Activated naive CD8-positive, alpha-beta T cell treated with anti-CD3 and anti-CD28 coated beads, Interleukin-2, amount 50 U/mL, for 16 hours (primary cell): ENCODE measurements at places on chromosomes 11 and 22.
A peak's percentile ranks its signal among the peaks of the same experiment; 100 is the strongest.

DNA sequence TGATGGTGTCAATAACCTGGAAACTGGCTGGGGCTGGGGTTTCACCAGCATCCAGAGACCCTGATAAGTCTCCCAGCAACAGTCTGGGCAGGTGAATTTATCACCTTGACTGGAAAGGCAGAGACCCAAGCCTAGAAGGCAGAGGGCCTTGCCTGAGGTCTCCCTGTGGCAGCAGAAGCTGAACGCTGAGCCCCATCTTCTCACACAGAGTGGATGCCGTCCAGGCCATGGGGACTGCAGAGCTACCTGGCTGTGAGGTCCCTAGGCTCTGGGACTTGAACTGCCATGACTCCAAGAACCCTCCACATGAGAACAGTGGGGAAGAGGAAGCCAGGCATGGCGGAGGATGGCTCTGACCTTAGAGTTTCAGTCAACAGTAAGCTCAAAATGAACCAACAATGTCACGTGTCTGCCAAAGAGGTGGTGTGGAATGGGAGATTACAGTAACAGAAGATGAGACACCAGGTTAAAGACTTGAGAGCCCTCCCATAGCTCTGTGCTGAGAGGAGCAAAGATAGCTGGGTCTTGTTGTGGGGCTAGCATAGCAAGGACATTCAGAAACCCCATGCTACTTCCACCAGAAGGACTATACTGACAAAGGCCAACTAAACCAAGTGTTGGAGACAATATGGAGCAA is 79.1 kb upstream of the LINC01488 start:
- no peak for DNase-seq

GRCh38 chr11:118527109-118527508 is at the start of gene TTC36:
Gene TTC36, plus strand, starts transcription at chr11:118527474. Its CDS starts 21 bp downstream, at chr11:118527495.
- no peak for DNase-seq

DNA sequence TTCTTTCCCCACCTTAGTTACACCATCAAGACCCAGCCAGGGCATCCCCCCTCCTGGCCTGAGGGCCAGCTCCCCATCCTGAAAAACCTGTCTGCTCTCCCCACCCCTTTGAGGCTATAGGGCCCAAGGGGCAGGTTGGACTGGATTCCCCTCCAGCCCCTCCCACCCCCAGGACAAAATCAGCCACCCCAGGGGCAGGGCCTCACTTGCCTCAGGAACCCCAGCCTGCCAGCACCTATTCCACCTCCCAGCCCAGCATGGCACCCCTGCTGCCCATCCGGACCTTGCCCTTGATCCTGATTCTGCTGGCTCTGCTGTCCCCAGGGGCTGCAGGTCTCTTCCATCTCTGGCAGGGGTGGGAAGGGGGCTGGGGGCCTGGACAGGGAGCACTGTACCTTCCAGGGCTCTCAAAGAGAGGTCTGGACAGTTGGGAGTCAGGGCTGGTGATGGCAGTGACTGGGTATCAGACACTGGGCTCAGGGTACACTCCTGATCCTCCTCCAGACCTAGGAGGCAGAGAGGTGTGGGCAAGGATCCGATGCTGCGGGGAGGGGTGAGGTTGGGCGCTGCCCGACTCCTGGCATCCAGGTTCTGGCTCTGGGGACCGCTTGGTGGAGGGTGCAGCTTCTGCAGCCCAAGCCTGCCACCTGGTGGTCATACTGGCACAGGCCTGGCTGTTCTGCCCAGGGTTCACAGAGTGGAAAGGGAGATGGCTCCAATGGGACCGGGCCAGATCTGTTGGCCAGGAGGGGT is at the start of gene UPK2:
TSS of gene UPK2 (plus strand) at position 205 of the 753 bp plus-strand sequence. CDS start at position 258, 53 bp downstream.
- DNase-seq = peak; percentile 75

DNA sequence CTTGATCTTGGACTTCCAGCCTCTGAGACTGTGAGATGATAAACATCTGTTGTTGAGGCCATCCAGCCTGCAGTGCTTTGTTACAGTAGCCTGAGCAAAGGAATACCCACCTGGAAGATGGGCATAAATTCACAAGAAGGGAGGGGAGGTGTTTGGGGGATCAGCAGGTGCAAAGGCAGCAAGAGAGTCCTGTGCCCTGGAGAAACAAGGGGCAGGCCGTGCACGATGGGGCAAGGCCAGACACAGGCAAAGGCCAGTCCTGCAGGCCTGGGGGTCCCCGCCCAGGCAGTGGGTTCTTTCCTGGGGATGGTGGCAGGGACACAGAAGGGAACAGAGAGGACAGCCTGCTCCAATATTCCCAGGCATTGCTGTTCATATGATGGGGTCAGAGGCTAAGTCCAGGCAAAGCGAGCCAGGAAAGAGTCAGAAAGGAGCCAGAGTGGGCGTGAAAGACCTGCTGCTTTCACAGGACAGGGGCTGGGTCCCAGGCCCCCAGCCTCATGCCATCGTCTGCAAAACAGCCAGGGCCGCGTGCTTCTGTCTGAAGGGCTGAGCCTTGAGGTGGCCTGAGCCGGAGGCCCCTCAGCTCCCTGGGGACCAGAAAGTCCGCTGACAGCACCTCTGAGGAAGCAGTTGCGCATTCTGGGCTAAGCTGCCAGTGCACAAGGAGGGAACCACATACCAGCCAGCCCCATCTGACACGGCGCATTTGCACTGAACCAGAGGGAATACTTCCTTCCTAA is 48.8 kb downstream of the MYEOV start:
- no peak for DNase-seq

DNA sequence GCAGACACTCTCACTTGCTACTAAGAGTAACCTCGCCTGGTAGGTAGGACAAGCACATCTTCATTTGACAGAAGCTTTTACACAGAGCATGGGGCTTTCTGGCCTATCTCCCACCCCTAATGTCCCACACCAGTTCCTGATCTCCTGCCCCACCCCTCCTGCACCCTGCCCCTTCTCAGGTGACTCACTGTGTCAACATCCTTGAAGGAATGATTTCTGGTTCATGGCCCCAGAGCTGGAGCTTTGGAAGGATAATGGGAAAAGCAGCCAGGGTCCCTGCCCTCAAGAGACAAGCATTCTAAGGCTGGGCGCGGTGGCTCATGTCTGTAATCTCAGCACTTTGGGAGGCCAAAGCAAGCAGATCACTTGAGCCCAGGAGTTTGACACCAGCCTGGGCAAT is 47.2 kb downstream of the LRFN4 start:
- DNase-seq = no peak

DNA sequence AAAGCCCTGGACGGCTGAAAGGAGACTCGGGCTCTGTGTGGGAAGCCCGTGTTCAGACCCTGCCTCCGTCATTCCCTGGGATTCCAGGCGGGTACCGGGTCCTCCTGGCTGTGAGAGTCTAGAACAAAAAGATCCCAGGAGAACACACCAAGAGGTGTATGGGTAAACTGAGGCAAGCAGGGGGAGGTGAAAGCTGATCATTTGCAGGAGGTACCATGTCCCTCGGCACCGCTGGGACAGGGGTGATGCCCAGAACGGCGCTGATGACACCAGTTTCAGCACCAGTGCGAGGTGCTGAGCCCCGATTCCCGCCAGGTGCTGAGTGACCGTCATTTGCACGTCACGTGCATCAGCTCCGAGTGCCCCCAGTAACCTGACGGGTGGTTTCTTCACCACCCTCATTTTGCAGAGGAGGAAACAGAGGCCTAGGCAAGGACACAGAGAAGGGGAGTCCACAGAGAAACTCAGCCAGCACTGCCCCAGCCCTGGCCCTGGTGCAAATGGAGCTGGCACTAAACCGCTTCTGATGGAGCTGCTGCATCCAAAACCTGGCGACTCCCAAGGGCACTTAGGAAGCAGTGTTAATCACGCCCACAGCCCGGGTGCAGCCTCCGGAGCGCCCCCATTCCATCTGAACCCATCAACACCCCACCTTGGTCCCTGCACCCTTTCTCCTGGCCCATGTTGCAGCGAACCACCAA is 16.8 kb downstream of the MACROD1 start:
- DNase-seq = no peak

DNA sequence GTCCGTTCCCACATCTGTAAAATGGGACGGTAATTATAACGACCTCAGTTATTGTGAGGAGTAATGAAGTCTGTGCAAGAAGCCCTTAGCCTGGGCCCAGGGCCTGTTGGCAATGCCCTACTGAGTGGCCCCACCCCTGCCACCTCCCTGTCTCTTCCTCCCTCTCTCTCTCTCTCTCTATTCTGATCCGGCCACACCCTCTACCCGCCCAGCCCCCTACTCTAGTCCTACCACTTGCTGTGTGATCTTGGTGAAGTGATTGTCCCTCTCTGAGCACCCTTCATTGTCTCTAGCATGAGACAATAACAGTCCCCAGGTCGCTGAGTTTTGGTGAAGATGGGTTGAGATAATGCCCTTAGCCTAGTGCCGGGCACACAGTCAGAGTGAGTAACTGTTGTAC is 7.4 kb upstream of the SEC14L6 start:
- no peak for DNase-seq
